Astrocyte of the spinal cord (primary cell): ENCODE measurements at places on chromosomes 1 and 21.
A peak's percentile ranks its signal among the peaks of the same experiment; 100 is the strongest.

DNA sequence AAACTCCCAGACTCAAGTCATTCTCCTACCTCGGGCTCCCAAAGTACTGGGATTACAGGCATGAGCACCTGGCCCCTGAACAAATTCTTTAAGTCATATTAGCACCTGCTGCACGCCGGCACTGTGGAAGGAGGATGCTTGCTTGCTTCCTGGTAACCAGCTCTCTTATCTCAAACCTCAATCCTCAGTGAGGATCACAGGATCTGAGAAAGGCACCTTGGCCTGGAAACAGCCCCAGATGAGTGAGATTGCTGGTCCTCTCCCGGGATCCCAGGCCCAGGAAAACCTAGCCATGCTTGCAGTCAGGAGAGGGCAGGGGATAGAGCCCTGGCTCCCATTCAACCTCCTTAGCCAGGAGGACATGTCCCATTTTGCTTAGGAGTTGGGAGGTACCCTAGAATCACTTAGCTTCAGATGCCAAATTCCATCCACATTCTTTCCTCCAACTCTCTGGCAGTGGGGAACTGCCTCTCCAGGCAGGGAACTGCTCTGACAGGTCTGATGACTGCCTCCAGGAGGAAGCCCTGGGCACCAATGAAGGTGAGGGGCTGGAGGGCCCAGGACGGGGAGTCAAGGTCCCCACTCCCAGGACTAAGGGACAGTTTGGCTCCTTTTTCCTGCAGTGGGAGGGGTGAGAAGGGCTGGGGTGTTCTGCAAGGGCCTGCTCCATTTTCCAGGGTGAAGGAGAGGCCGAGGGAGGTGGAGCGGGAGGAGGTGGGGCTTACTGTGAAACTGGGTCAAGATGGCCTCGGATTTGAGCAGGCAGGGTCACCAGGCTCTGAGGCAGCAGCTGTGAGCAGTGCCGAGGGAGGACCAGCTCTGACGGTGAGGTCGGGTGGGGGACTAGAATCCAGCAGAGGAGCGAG lies 9.5 kb downstream of the GPR37L1 start:
- DNase-seq: no peak

DNA sequence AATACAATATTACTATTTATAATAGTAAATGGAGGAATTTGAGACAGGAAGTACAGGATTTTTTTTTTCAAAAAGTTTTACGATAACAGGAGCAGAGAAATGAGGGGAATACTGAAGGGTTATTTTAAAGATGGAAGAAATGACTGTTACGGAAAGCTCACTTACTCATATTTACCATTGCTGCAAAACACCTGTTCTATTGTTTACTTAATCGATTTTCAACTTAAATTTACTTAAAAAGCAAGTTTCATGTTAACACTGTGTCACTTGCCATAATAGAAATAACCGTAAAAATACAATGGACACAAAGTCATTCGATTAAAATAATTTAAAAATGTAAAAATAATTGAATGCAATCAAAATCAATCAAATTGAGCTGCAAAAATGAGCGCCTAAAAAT lies 3.4 kb upstream of the EXO1 start:
- no peak for DNase-seq

- DNase-seq: no peak
Observed at GRCh38 chr1:93537396-93537795, 89.5 kb downstream of the FNBP1L start.

GRCh38 chr1:226185141-226186036 lies 1.2 kb downstream of the ACBD3 start:
- peak; percentile 33 for DNase-seq

DNA sequence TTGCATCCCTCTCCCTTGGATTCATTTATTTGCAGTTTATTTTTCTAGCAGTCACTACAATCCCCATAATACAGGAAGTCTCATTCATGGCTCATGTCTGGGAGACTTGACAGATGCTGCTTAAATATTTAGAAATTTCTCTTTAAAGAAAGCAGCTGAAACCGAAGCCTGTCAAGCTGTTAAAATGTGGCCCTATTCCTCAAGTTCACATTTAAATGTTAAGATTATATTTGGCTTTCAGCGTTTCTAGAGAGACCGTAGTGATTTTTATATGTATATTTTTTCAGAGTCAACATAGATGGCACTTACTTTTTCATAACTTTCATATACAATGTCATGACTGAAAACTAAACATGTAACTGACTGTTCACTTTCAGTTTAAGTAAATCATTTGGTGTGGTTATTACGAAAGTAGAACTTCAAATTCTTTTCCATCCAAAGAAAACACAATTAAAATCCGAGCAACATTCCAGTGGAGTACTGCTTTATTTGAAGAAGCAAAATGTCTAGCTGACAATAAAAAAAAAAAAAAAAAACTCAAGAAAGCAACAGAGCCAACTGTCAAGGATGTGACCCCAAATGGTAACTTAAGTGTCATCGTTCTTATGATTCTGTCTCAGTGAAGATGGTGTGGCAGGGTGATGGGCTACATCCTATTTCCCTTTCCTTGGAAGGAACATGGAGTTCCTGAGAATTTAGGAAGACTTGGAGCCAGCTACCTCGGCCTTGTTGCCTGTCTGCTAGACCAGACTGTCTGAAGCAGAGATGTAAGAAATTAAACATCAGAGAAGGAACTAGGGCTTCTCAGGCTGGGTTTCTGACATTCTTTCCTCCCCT lies 37.8 kb downstream of the MIS18A start:
- DNase-seq: no peak

DNA sequence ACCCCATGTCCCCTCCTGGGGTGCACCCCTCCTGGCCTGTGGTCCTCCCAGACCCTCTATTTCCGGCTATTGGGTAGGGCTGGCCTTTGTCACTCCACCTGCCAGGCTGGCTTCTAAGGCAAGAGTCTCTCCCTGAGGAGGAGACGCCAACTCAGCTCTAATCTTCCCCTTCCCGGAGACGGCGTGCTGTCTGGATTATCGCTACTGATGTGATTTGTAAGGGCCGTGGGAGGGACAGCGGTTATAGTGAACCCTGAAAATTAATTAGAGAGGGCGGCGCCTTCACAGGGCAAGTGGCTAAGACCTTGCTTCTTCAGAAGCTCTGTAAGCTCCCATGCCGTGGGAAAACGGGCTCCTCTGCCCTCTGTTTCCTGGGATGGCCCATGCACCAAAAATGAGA lies 207.0 kb upstream of the VAMP3 start:
- no peak for DNase-seq

- no peak for DNase-seq
Observed at GRCh38 chr1:8831340-8831739, 13.9 kb upstream of the RERE start.

- DNase-seq: no peak
Observed at GRCh38 chr1:204624631-204625216, 60.8 kb downstream of the LRRN2 start.

GRCh38 chr1:83834621-83835264 lies 164.2 kb downstream of the TTLL7 start:
- DNase-seq: no peak

DNA sequence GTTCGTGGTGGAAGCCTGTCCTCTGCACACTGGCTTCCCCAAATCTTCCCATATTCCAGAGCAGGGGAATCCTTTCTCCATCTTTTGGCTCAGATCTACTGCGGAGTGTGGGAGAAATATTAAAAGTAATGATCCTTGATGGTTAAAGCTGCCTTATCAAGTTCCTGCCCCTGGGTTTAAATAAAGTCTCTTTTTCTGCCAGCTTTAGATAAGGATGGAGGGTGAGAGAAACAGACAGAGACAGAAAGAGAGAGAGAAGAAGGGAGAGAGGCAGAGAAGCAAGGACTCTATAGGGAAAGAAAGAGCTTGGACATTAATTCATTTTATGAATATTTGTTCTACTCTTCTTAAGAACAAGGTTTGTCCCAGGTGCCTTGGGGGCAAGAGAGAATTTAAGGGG lies 98.0 kb downstream of the KCNJ15 start:
- no peak for DNase-seq

DNA sequence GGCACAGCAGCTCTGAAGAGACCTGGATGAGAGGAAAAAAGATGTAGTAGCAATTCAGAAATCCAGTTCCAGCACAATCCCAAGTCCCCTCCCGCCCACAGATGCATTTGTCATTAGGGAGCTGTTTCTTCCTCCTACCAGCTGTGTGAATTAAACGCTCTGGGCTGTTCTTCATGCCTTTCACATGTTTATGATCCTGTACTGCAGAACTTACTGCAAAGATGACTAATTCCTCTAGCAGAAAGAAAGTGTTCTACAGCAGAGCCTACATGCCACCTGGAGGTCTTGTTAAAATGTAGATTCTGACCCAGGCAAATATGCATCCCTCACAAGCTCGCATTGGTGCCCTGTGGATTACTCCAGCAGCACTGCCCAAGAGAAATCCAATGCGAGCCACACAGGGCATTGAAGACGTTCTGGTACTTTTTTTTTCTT lies 6.5 kb downstream of the ENO1 start:
- no peak for DNase-seq

DNA sequence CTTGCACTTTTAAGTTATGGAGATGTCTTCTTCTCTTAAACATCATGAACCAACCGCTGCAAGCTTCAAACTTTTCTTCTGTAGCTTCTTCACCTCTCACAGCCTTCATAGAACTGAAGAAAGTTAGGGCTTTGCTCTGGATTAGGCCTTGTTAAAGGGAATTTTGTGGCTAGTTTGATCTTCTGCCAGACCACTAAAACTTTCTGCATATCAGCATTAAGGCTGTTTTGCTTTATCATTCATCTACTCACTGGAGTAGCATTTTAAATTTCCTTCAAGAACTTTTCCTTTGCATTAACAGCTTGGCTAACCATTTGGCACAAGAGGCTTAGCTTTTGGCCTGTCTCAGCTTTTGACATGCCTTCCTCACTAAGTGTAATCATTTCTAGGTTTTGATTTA lies 43.0 kb upstream of the RGL1 start:
- peak; percentile 72 for DNase-seq

DNA sequence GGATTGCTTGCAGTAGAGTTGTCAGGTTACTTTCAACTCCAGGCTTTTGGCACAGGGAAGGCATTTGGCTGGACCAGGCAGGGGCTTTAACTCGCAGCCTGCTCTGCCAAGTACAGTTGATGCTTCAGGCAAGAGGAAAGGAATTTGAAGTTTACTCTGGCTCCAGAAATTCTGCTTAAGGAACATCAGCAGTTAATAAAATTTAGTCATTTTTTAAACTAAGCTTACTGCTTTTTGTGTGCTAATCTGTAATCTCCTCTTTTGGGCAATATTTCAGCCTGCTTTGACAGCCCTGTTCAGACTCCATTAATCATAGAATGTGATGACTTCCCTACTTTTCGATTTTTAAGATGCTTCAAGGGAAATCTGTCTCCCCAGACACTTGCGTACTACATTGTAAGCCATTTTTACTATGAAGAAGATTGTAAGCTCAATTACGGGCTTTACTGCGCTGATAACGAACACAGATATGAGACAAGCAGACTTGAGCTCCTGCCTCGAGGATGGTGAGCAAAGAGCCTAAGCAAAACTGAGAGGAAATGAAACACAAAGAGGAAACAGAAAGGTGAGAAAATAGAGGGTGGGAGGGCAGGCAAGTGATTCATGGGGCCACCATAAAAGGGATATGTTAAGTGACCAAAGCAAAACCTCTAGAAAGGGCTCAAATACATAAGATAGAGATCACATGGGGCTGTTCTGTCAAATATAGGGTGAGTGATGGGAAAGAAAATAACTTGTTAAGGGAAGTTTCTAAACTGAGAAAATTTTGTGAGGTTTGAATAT lies 76.6 kb upstream of the VAV3 start:
- DNase-seq: no peak

- DNase-seq: peak; percentile 99
Observed at GRCh38 chr1:94325377-94326302, 88.3 kb upstream of the ARHGAP29 start.

DNA sequence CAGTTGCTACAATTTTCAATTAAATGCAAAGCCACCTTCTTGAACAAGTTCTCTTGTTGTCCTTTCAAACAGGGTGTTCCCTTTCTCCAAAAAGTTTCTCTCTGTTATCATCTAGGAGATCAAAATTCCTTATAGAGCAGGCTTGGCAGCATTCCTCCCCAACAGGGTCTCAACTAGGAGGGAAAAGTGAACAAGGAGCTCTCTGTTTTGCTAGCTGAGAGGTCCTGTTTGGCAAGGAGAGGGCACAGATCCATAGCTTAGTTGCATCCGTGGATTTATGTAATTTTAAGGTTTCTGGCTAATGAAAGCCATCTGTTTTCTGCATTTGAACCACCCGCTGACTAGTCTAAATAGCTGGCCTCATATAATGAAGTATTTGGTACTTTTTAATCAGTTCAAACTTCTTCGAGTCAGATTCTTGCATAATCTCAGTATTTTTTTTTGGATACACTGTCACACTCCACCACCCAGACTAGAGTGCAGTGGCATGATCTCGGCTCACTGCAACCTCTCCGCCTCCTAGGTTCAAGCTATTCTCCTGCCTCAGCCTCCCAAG lies 54.0 kb downstream of the APP start:
- peak; percentile 58 for DNase-seq

- DNase-seq: peak; percentile 92
Observed at GRCh38 chr1:210239349-210240111, 6.9 kb downstream of the SERTAD4 start.

DNA sequence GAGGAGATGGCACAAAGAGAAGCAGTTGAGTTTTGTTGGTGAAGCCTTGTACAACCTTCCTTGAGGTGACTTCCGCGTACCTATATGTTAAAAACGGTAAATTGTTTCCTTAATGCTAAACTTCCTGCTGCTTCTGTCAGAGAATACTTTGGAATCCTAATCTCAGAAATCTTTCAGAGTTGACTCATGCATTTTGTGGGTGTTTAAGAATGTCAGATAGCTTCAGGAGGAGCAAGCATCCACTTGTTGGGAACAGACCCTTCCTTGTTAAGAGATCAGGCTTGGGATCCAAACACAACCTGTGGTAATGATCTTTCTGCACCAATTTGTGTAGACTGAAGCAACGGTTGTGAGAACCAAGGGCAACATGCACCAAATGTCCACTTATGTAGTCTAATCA lies 29.5 kb downstream of the AK4 start:
- DNase-seq: peak; percentile 70

DNA sequence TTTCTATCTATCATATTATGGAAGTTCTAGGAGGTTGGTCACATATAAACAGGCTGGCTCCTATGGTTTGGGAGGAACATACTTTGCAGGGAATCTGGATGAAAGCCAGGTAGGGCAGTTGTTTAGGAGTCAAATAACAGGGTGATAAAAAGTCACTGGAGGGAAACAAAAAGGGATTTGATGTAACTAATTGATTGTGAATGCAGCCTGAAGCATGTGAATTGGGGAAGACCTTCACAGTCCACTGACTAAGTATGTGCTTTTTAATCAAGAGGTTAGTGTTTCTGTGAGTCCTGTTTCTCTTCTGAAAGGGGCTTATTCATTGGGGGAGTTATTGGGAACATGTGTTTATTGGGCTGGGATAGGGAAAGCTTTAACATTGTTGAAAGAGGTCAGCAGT lies 41.3 kb downstream of the HMCN1 start:
- DNase-seq: no peak
